GM23338 (cell line): ENCODE measurements at places on chromosomes 2 and 18.

DNA sequence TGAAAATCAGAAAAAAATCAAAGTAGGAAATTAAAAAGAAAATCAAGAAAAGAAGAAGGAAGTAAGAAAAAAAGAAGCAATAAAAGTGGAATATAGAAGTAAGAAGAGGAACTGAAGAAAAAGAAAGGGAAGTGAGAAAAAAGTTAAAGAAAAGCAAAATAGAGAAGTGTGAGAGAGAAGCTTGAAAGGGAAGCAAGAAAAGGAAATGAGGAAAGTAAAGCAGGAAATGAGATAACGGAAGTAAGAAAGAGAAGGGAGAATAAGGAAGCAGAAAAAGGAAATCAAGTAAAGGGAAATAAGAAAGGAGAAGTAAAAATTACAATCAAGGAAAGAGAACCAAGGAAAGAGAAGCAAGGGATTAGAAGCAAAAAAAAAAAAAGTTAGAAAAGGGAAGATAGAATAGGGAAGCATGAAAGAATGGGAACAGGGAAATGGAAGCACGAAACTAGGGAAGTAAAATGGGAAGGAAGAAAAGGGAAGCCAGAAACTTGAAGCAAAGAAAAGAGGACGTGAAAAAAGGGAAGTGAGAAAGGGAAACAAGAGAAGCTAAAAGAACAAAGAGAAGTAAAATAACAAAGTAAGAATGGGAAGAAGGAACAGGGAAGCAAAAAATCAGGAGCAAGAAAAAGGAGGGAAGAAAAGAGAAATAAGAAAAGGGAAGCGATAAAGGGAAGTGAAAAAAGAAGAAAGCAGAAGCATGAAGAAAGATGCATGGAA is 243.3 kb upstream of the NCKAP5 start:
- no peak for DNase-seq

GRCh38 chr2:164879901-164880535 is 38.4 kb upstream of the COBLL1 start:
- DNase-seq = no peak

DNA sequence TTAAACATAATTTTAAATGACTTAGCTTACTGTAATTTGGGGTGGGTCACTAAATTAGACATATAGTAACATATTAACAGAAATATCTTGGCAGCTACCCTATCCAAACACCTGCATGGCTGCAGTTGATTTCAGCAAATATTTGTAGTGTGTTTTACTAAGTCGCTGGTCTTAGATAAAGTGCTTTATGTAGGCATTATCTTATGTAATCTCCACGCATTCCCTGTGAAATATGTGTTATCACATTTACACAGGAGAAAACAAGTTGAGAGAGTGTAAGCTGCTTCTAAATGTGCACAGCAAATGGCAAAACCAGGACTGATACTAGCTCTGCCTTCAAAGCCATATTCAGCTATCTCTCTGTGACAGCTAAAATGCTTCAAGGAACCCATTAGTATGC is 72.0 kb downstream of the NYAP2 start:
- no peak for DNase-seq

DNA sequence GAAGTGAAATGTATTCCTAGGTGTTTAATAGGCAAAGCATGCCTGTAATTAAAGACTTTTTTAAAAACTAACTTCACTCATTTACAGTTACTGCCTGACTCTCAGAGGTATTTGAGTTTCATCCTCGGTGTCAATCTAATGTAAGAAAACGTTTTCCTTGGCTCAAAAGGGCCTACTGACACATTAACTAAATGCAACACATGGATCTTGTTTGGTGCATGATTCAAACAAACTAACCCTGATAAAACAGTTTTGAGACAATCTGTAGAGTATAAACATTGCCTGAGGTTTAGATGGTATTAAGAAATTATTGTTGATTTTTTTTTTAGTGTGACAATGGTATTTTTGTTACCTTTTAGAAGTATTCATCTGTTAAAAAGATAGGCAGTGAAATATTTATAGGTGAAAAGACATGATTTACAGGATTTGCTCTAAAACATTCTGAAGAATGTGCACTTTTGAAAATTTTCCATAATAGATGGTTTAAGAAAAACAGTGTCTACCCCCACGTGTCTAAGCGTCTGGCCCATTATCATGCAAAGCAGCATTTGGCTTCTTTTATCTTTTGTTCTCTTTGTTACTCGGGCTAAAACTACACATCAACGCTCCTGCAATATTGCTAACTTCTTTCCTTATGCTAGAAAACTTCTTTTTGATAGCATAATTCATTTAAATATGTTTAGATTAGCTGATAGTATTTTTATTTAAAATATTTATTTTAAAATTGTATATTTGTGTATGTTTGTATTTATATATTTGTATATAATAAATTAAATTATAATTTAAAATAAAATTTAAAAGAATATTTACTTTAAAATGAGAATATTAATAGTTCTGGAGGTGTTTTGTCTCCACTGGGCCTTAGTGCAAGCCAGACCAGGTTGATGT is 160.2 kb upstream of the NDUFV2 start:
- DNase-seq = peak; percentile 55

DNA sequence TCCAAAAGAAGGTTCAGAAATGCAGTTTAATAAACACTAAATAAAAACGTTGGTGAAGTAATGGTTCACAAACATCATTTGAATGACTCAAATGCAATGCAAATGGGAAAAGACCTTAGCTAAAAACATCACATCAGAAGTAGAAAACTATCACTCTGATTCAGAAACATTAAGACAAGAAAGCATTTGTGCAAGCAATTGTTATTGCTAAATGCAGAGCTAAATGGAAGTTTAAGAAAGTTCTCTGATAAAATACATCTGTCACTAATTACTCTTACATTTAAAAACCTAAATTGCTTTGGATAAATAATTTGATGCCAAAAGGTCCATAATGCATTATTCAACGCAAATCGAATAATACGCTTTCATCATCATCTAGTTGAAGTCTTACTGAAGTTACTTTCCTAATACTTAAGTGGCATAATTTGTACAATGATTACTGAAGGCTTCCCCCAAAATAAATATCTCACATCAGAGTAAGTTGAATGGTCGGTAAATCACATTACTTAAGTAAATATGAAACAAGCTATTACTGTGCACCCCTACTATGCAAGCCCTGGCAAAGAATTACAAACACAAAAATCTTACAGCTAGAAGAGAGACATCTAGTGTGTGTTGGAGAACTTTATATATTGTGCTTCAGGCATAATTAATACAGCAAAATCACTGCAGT is 105.7 kb upstream of the KCTD1 start:
- DNase-seq = no peak

GRCh38 chr2:1594373-1595171 is 149.7 kb downstream of the PXDN start:
- no peak for DNase-seq

DNA sequence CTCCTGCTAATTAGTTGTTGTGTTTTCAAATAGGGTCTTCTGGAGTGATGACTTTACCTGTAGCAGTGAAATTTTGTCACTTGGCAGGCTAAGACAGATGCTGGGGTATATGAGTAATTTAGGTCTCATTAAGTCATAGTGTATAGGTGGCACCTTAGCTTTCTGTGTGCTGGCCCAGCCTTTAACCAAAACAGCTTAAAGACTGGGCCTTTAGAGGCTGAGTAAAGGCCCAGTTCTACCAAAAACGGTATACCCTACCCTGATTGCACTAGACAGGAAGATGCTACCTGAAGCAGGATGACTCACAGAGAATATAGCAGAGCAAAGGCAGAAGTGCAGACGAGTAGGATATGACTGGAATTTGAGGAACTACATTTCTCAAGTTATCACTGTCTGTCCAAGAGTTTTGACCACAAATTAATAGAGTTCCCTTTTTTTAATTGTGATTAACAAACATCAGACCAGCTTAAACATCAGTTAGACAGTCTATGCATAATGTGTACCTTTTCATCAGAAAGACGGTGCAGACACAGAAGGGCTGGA is 337.9 kb upstream of the SALL3 start:
- DNase-seq = no peak

- DNase-seq = no peak
Measured at GRCh38 chr2:11554399-11554716, 20.5 kb downstream of the GREB1 start.

GRCh38 chr18:45871431-45872084 is 46.1 kb downstream of the SIGLEC15 start:
- no peak for DNase-seq

DNA sequence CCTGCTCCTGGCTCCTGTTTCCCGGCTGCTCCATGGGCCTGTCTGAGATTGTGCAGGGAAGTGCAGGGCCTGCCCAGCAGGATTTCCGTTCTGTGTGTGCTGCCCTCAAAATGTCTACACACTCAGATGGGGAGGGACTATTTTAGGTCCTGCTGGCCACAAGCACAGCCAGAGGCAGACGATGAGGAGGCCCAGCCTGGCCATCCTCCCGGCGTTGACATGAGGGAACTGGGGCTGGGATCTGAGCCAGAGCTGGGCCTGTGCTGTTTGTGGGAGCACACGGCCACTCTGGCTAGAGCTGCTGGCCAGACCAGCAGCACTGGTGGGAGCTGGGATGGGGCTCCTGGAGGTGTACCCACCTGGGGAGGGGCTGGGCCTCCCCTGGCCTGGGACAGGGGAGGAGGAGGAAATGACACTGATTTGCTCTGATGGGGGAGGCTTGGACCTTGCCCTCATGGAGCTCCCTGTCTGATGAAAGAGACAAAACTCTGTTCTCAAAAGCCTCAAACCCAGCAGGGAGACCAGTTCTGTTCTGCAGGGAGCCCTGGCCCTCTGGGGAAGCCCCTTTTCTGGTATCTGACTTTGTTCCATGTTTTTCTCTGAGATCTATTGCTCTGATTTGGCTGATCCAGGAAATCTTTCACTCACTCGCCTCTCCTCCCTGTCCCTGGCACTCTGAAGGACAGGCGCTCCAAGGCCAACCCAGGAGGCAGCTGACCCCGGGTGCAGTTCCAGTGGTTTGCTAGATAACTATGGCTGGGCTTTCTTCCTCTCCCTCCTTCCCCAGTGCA is 161.8 kb downstream of the DYSF start:
- no peak for DNase-seq

DNA sequence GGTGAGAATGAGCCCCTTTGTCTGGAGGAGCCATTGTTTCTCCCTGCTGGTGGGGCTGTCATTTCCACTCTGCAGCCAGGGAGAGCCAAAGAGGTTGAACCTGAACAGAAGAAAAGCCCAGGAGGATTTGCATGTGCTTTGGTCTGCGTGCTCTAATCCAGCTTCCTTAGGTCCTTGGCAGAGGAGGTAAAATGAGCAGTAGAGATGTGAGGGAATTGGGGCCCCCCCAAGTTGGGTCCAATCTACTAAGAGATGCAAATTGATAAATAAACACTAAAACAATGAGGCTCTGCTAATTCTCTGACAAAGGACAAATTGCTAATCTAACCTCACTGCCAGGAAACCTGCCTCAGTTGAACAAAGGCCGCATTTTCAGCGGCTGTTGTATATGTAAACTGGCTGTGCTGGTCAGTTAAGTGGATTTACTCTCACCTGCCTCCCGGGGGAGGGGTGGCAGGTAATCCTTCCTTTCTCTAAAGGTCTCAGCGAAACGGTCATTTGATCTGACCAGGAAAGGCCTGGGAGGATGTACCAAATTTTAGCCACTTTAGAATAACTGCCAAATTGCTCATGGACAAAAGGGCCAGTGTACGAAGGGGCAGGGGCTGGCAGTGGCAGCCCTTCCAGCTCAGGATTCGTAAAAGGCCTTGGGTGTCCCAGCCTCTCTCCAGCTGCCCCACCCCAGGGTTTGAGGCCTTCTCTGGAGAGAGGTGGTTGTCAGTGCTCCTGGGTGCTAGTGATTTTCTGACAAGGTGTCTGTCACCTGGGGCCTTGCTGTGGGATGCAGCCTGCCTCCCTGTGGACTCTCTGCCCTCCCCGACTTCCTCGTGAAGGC is 193.6 kb downstream of the MIB1 start:
- DNase-seq = peak; percentile 76

DNA sequence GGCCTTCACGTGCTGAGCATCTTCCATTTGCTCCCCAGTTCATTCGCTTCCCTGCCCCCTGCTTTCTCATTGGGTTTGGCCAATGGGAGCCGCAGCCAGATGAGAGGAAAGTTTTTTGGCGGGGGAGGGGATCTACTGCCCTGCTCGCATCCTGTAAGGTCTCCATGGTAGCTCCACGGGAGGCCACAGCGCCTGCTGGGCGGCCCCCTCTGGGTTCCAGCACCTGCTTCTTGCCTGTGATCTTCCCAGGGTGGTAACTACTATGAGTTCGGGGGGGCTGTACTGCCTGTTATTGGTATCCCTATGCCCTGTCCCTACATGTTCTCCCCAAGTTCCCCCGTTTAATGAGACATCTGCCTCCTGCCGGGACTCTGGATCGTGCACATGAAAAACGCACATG is 57.2 kb downstream of the INPP5D start:
- DNase-seq = peak; percentile 45

DNA sequence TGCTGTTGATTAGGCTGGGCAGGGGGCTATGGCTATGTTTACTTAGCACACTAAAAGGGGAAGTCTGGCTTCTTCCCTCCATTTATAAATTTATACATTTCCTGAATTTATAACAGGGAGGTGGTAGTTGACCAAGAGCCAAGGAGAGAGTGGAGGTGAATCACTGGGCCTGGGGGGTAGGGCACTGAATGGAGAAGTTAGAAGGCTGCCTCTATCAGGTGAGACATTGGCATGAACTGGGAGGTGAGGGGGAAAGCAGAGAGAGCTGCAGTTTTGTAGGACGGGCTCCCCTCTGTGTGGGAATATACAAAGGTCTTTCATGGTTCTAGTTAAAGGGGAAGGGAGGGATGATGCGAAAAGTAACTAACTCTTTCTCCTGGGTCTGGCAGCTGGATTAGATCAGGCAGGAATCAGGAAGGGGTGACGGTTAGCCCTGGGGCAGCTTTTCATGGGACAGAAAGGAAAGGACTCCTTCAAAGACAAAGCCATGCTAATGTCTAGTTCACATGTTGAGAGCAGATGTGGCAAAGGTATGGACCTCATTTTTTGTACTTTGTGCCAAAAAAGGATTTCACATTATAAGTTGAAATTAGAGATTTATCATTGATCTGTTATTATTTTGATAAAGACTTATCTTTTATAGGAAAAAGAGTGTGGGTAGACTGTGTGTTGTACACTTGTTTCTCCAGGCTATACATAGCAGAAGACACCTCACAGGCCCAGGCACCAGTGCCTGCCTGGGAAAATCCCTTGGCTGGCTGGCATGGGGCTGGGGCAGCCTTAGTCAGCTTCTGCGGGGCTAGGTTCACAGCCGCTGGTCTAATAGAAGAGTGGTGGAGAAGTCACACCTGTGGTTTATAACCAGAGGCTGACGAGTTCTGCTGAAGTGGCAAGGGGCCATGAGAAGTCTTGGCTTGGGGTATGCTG is 158.7 kb downstream of the CLIP4 start:
- DNase-seq = no peak

GRCh38 chr2:237888389-237888788 is 29.0 kb downstream of the RAMP1 start:
- DNase-seq = no peak

- no peak for DNase-seq
Measured at GRCh38 chr2:57893786-57894185, 152.8 kb upstream of the VRK2 start.

- DNase-seq = no peak
Measured at GRCh38 chr2:187024739-187025138, 175.8 kb upstream of the ZSWIM2 start.

GRCh38 chr2:86372133-86372532 is 34.7 kb upstream of the REEP1 start:
- no peak for DNase-seq
